Adipocyte (in vitro differentiated cells): ENCODE measurements at places on chromosomes 11 and 22.

- DNase-seq = no peak
Measured at GRCh38 chr11:5929571-5930368, 12.3 kb upstream of the OR56A3 start.

- no peak for DNase-seq
Measured at GRCh38 chr11:10990637-10991193, 132.9 kb upstream of the ZBED5 start.

- DNase-seq = no peak
Measured at GRCh38 chr11:2366733-2367132, 10.4 kb upstream of the CD81 start.

DNA sequence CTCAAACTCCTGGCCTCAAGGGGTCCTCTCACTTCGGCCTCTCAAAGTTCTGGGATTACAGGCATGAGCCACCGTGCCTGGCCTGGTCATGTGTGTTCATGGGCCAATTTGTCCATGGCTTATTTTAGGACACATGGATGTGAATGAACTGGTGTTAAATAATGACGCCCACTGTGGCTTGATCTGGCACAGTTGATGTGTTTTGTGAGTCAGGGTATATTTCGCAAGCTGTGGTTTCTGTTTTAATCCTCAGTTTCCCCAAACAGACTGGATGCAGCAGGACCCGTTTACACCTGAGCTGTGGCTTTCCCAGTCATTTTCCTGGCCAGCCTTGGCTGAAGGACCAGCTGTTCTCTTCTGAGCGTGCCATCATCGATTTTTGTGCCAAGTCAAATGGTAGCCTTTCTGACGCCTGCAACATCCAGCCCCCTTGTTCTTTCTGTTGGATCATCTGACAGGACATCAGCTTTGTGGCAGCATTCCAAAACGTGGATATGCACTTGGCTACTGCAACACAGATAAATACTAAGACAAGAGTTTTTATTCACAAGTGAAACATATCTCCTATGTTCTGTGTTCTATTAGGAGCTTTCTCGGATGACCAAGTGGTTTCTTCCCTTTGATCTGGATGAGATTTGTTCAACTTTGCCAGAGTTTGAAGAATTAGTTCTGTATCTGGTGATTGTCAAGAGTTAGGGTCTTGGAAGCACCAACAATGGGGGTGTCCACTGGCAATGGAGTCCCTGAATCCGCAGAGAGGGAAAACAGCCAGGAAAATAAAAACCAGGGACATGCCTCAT lies 40.0 kb upstream of the SEPTIN5 start:
- no peak for DNase-seq

GRCh38 chr11:65419772-65420481 lies 2.7 kb upstream of the NEAT1 start:
- peak; percentile 95 for DNase-seq

DNA sequence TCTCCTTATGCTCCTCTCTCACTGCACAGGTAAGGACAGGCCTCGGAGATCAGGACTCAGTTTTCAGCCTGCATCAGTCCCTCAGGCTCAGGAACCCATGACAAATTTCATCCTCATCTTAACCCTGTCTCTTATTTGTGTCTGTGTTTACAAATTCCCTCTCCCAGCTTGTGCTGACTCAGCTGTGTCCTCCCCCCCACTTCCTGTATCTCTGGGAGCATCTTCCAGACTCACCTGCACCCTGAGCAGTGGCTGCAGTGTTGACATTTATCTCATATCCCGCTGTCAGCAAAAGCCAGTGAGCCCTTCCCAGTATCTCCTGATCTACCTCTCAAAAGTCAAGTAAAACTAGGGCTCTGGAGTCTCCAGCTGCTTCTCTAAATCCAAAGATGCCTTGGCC lies 65.6 kb upstream of the VPREB1 start:
- DNase-seq = no peak

DNA sequence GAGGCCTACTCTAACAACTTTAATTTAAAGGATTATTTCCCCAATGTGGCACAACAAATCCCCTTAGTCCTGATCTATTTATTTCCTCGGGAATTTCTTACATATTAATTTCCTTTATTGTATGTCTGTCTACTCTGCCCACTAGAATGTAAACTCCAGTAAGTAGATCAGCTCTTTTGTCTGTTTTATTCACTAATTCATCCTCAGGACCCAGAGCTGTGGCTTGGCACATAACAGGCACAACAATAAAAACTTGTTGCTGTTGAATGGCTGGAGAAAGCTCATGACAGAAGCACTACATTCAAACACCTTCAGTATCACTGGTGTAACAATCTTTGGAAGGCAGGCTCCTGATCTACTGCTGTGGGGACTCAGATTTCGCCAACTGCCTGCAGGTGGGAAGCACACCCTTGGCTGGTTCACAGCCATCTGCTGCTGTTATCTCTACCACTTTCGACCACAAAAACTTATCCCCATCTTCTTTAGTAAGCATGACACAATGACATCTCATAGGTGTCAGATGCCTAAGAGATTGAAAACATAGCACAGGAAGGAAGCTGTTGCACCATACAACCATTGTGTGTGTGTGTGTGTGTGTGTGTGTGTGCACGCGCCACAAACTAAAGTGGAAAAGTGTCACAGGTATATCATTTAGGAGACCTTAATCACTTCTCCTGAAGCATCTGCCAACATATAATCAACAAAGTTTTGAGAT lies 11.9 kb downstream of the HIRA start:
- no peak for DNase-seq

GRCh38 chr11:17864478-17864941 lies 129.9 kb downstream of the KCNC1 start:
- DNase-seq = no peak

- DNase-seq = no peak
Measured at GRCh38 chr22:49046546-49047361, 780.9 kb downstream of the BRD1 start.

DNA sequence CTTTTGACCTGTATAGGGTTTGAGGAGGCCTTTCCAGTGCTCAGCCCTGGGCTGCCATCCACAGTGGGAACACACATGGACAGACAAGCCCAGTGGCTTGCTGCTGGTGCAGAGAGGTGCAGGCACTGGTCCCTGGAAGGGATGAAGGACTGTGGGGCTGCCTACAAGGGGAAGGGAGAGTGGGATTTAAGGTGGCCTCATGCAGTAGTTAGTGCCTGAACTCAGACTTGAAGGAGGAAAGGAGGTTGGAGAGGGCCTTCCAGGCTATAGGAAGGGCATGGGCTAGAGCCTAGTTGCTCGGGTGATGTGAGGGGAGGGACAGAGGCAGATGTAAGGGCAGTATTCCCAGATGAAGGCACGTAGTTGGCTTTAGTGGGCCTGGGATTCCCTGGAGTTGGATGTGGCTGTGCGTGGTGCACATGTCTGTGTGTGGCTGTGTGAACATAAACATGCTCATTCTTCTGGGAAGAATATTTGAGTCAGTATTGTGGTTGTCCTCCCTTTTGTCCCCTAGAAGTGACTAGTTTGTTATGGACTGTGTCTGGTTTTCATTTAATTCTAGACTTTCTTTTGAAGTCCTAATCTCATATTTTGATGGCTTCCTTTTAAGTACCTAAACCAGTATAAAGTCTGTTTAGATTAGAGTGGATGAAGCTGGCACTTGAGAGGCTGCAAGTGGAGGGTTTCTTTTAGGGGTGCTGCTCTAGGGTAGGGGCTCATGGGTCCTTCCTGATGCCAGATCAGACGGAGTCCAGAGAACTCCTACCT lies 18.4 kb downstream of the YDJC start:
- DNase-seq = no peak

- DNase-seq = no peak
Measured at GRCh38 chr11:130769782-130770535, 146.3 kb downstream of the SNX19 start.

- no peak for DNase-seq
Measured at GRCh38 chr22:49212002-49212401, 615.7 kb downstream of the BRD1 start.

- no peak for DNase-seq
Measured at GRCh38 chr11:7591987-7592386, 78.2 kb downstream of the PPFIBP2 start.

GRCh38 chr11:27777033-27777432 lies 76.8 kb upstream of the BDNF start:
- DNase-seq = no peak

DNA sequence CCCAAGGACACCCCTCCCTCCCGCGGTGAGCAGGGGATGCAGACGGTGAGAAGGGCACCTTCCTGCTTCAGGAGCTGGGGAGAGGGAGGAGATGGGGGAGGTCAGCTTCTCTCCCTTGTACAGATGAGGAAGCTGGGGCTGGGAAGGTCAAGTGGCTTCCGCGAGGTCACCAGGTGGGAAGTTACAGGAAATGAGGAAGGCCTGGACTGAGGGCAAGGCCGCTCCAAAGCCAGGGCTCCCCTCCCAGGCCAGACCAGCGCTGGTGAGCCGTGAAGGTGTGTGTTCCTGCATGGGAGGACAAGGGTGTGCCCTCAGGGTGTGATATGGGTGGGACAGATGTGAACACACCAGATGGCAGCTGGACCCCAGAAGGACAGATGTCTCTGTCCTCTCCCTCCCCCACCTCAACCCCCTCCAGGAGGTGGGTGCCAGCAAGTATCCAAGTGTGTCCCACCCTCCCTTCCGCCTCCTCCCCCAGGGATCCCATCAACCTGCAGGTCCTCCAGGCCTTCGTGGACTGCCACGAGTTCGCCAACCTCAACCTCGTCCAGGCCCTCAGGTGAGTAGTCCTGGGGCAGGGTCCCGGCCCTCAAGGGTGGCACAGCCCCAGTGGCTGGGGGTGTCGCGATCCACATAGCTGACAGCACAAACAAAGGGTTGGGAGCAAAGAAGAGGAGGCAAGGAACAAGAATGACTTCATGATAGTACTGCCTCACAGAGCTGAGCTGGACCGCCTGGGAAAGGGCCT lies 16.6 kb downstream of the CYTH4 start:
- DNase-seq = no peak

GRCh38 chr11:12882670-12883069 lies 126.4 kb upstream of the RASSF10 start:
- peak; percentile 63 for DNase-seq

GRCh38 chr11:21040630-21041029 lies 371.2 kb downstream of the NELL1 start:
- DNase-seq = no peak

DNA sequence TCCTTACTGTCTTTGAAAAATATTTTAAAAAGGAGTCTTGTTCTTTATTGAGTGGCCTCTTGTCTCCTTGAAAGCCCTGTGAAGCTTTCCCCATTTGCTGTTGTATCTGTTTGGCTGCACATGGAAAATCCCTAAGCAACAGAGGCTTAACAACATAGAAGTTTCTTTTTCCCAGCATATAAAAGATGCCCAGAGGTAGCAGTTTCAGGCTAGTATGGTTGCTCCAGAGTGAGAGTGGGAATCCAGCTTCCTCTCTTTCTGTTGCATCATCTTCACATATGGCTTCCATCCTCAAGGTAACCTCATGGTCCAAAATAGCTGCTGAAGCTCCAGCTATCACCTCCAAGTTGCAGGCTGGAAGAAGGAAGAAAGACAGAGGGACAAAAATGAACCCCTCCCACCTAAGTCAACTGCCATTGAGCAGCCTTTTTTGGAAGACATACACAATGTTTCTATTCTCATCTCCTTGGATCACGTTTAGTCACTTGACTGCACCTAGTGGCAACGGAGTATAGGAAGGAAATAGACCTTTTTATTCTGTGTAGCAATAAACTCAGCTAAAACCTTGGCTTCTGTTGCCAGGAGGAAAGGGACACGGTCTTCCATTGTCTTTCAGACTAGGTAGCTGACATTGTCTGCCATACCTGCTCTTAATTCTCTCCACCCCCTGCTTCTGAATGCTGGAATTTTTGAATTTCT lies 5.3 kb downstream of the CSF2RB start:
- no peak for DNase-seq
